ENCODE measurements at places on chromosomes 2 and 18.

- DNase-seq: no peak
Measured at GRCh38 chr2:157784823-157785175, 91.3 kb downstream of the ACVR1 start.

- DNase-seq: no peak
Measured at GRCh38 chr2:69260666-69261065, 126.4 kb downstream of the GFPT1 start.

- DNase-seq: no peak
Measured at GRCh38 chr2:190362894-190363293, 19.5 kb downstream of the INPP1 start.

- no peak for DNase-seq
Measured at GRCh38 chr2:29611850-29612249, 309.5 kb downstream of the ALK start.

- DNase-seq: no peak
Measured at GRCh38 chr2:181586569-181587081, 70.3 kb downstream of the CERKL start.
